ENCODE measurements at places on chromosomes 7 and 10.

DNA sequence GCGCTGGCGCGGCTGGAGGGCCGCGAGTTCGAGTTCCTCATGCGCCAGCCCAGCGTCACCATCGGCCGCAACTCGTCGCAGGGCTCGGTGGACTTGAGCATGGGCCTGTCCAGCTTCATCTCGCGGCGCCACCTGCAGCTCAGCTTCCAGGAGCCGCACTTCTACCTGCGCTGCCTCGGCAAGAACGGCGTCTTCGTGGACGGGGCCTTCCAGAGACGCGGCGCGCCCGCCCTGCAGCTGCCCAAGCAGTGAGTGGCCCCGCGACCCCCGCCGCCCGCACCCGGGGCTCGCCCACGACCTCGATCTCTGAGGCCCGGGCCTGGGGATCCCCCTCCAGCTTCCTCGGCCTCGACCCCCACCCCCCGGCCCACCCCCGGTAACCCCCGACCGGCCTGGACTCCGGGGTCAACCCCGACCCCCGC lies 537 bp downstream of the FOXK1 start:
- no peak for DNase-seq

DNA sequence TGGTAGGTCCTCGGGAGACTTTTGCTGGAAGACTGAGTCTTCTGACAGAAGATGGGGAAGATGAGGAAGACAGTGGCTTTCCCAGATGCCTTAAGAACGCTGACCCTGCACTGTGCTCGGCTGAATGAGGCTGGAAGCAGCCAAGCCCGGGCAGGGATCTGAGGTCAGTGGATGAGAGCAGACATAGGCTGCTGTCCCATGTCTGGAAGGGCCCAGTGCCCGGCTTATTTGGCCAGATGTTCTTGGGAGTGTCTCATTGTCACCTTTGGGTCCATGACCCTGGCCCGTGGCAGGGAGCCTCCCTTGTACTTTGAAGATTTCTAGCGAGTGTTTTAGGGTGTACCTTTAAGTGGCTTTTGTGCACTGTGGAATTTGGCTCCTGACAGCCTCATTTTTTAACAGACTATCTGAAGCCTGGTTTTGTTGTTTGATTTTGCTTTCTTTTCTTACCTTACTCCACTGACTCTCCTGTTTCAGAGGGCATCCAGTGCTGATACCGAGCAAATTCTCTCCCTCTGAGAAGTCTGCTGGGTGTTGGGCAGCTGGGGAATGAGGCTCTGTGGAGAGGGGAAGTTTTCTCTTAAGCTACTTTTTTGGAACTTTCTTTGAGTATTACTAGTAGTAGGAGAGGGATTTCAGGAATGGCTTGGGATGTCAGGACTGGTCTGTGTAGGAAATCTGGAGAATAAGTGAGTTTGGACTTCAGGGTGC lies 61.4 kb downstream of the CREB5 start:
- DNase-seq = no peak

GRCh38 chr10:52066383-52066782 lies 247.7 kb upstream of the DKK1 start:
- no peak for DNase-seq

GRCh38 chr7:777728-778078 lies 50.6 kb upstream of the PRKAR1B start:
- DNase-seq = no peak

- no peak for DNase-seq
Measured at GRCh38 chr10:46077731-46078413, 31.8 kb upstream of the MSMB start.

DNA sequence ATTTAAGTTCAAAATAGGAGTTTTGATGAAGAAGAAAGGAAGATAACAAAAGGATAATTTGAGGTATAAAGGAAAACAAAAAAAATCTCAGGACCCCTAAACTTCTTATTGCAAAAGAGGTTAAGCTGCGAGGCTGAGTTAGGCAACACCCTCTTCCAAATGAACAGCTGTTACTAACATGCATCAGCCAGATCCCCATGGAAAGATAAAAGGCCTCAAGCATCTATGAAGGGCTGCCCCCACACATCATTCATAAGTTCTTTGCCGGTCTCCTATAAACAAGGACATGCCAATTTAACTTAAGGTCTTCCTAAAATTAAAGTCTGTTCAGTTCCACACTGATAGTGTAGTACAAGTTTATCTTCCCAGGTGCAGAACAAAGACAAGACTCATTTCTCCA lies 75.8 kb upstream of the IMMP2L start:
- no peak for DNase-seq

GRCh38 chr10:70135684-70136083 lies 3.1 kb upstream of the AIFM2 start:
- DNase-seq = no peak

DNA sequence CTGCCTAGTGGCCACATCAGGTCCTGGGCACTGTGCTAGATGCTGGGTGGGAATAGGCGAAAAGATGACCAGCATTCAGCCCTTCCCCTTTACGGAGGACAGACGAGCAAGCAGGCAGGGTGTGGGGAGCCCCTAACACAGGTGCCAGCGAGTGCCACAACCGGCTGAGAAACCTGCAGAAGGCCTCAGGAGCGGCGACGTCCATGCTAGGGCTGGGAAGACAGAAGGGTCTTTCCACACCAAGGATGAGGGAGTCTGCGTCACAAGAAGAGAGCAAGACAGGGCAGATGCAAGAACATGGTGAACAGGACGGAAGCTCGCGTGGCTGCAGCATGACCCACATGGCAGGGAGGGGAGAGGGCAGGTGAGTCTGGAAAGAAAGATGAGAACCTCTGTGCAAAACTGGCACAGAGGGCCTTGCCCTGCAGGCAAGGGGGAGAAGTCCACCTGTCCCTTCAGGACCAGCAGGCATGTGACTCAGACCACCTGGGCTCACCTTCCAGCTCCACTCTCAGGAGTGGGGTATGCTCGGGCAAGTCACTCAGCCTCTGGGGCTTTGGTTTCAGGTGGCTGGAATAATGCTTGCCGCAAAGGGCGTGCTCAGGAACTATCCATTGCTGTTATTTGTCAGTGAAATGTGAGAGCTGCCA lies 36.6 kb downstream of the KCNH2 start:
- DNase-seq = peak; percentile 55

GRCh38 chr10:85420501-85421191 lies 945.9 kb downstream of the GRID1 start:
- peak; percentile 87 for DNase-seq

GRCh38 chr10:69500864-69501468 lies 49.7 kb downstream of the TSPAN15 start:
- DNase-seq = no peak

DNA sequence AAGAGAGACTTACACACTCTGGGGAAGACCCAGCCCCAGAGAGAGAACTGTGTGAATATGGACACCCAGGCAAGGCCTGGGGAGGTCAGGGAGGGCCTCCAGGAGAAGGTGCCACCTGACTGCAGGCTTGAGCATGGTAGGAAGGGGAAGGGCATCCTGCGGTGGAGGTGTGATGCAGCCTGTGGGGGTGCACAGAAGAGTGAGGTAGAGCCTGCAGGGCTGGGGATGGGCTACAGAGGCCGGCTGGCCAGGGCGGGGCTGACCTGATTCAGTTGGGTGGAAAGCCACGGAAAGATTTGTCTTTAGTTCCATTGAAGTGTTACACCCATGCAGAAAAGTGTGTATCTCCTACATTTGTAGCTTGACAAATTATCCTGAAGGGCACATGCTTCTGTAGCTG lies 47.6 kb downstream of the ZMIZ1 start:
- DNase-seq = no peak

GRCh38 chr10:6202098-6202683 lies 541 bp upstream of the PFKFB3 start:
- no peak for DNase-seq

- peak; percentile 82 for DNase-seq
Measured at GRCh38 chr7:133234961-133235875, 17.7 kb upstream of the EXOC4 start.

DNA sequence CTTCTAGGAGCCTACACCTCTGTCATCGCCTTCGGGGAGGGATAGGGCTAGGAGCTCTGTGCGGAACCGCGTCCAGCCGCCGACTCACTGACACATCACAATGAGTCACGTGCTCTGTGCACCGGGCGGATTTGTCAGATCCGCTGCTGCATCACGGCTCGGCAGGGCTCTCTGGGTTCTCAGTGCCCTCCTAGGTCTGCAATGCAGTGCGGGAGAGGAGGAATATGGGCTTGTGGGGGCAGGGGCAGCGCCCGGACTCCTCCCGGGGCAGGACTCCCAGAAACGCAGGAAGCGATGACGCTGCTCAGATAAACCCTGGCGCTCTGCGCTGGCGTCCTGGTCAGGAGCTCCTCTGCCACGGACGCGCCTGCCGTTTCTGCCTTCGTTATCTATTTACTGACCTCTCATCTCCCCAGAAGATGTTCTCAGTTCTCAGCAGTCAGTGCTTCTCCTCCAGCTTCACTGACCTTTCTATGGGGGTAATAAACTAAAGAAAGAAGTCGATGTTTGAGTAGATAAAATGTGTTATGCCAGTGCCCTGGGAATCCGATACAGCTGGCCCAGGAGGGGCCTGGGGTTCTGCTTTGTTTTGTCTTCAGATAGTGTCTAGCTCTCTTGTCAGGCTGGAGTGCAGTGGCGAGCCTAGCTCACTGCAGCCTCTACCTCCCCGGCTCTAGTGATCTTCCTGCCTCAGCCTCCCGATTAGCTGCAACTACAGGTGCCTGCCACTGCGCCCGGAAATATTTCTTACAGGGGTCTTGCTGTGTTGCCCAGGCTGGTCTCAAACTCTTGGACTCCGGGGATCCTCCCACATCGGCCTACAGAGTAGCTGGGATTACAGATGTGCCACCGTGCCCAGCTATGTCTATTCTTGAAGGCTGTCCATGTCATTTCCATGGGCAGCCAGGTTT lies 22.8 kb upstream of the ITGB1 start:
- peak; percentile 88 for DNase-seq

GRCh38 chr10:78378192-78378591 lies 344.5 kb downstream of the RPS24 start:
- DNase-seq = no peak

GRCh38 chr10:81027223-81027622 lies 489.5 kb downstream of the SH2D4B start:
- DNase-seq = no peak
